ENCODE measurements at places on chromosomes 1 and 21. TPM values are rescaled to one million over a fixed set of nuclear protein-coding genes. Genes with fewer than 3 reads are reported as not detected.

DNA sequence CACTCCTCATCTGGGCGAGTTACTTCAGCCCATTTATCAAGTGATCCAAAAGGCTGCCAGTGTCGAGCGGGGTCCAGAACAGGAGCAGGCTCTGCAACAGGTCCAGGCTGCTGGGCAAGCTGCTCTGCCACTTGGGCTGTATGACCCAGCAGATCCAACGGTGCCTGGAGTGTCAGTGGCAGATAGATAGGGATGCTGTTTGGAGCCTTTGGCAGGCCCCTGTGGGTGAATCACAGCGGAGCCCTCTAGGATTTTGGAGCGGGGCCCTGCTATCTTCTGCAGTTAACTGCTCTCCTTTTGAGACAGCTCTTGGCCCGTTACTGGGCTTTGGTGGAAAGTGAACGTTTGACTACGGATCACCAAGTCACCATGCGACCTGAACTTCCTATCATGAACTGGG, 7.5 kb downstream of the MMEL1 start:
- DNase-seq: no peak

GRCh38 chr21:33024201-33025103, 1.3 kb upstream of the OLIG2 start:
- DNase-seq: no peak

Gene SEC16B
- total RNA-seq: 0.76 TPM

Gene PGLYRP4
- total RNA-seq: not detected

- no peak for DNase-seq
These were observed 1.0 kb downstream of the TP53BP2 start for GRCh38 chr1:223844787-223845036.

DNA sequence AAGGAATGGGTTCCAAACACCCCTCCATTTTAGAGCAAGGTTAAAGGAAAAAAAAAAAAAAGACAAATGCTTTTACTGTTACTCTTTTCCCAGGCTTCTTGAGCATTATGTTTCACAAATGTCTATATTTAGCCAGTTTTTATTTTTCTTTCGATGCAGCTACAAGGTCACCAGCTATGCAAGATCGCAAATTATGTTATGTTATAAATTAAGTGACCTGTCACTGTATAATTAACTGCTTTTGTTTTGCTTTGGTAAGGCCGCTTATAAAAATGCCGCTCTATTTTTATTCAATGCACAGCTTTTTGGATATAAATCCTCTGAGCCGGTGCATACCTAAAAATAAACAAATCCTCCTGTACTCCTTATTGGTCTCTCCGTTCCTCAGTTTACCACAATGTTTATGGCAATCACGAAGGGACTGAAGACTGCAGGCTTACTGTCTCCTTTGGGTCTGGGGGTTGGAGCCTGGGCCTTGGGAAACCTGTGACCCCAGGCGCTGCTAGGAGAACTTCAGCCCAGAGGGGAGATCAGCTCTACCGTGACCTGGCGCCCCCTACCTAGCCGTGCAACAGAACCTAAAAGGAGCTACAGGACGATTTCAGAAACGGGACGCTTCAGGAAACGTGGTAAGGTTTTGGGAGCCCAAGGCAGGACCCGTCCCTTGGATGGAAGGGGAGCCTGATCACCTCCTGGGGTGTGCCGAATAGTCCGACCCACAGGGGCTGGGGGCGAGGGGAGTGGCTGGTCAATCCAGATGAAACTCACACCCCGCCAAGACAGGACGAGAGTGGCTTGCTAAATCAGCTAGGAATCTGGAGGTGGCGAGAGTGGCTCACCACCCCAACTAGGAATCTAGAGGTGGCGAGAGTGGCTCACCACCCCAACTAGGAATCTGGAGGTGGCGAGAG, 101.2 kb upstream of the CD55 start:
- DNase-seq: no peak

GRCh38 chr1:116510361-116510760, 60.5 kb downstream of the CD58 start:
- no peak for DNase-seq

GRCh38 chr21:25179116-25179515, 428.2 kb downstream of the MRPL39 start:
- no peak for DNase-seq

DNA sequence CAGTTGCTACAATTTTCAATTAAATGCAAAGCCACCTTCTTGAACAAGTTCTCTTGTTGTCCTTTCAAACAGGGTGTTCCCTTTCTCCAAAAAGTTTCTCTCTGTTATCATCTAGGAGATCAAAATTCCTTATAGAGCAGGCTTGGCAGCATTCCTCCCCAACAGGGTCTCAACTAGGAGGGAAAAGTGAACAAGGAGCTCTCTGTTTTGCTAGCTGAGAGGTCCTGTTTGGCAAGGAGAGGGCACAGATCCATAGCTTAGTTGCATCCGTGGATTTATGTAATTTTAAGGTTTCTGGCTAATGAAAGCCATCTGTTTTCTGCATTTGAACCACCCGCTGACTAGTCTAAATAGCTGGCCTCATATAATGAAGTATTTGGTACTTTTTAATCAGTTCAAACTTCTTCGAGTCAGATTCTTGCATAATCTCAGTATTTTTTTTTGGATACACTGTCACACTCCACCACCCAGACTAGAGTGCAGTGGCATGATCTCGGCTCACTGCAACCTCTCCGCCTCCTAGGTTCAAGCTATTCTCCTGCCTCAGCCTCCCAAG, 54.0 kb downstream of the APP start:
- no peak for DNase-seq

Gene FAM89A
- 15.5 TPM for total RNA-seq
